ENCODE measurements at places on chromosomes 11 and 22.

GRCh38 chr11:121711939-121712338, 259.2 kb upstream of the SORL1-AS1 start:
- no peak for DNase-seq

- no peak for DNase-seq
These were observed 57.9 kb downstream of the UVRAG start for GRCh38 chr11:75872887-75873416.

- DNase-seq: no peak
These were observed 32.9 kb downstream of the OR52E1 start for GRCh38 chr11:5102246-5102645.

- DNase-seq: no peak
These were observed 1.2 kb upstream of the CASTOR1 start for GRCh38 chr22:30290342-30291057.

DNA sequence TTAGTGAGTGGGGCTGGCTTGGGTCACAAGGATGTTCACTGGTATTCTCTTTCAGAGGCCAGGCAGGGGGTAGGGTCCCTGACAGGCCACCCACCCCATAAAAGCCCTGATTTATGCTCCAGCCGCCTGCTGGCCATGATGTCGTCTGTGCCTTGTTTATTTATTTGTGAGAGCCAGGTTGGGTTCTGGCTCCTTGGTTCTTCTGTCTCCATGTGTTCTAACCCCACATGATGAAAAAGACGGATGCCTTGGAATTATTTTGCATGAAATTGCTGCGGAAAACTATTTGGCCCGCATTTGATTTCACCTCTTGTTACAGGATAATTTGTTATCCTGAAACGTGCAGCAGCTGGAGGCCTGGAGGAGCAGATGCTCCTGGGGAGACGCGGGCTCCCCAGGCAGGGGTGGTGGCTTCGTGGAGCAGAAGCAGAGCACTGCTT, 46.3 kb upstream of the WNT11 start:
- no peak for DNase-seq

DNA sequence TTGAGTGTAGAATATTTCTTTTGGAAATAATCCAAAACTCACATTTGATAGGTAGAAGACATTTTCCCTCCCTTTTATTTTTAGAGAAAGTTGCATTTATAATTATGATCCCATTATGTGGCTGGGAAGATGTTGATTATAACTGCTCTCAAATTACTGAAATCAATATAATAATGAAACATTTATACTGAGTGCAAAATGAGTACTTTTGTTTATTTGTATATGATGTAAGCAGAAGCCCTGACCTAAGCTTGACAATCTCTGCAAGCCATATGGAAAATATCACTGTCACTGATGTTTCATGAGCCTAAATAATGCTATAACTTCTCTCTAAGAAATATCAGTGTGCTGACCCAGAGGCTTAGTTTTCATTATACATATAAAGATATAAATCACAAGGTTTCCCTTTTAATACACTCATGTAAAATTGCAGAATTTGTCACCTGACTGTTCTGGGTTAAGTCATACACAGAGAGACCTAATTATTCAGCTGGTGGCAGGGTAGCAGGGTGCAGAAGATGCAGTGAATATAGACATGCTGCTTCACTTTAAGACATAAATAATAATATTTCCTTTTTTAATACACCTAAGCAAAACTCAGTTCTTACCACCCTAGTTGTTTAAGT, 99.2 kb downstream of the BBOX1 start:
- DNase-seq: no peak

- DNase-seq: no peak
These were observed 960.1 kb downstream of the NTM start for GRCh38 chr11:132330515-132330914.

- DNase-seq: no peak
These were observed 20.7 kb downstream of the SUSD2 start for GRCh38 chr22:24201681-24202614.

DNA sequence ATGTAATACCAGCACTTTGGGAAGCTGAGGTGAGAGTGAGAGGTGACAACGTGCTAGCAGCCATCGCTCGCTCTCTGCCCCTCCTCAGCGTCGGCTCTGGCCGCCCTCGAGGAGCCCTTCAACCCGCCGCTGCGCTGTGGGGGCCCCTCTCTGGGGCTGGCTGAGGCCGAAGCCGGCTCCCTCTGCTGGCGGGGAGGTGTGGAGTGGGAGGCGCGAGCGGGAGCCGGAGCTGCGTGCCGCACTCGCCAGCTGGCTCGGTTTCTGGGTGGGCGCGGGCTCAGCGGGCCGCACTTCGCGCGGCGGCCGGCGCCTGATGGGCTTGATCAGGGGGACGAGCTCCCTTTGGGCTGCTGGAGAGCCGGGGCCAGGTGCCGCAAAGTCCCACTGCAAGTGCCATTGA, 98.9 kb upstream of the UBASH3B start:
- peak; percentile 17 for DNase-seq

GRCh38 chr22:45441138-45441537, 27.6 kb downstream of the RIBC2 start:
- peak; percentile 51 for DNase-seq

DNA sequence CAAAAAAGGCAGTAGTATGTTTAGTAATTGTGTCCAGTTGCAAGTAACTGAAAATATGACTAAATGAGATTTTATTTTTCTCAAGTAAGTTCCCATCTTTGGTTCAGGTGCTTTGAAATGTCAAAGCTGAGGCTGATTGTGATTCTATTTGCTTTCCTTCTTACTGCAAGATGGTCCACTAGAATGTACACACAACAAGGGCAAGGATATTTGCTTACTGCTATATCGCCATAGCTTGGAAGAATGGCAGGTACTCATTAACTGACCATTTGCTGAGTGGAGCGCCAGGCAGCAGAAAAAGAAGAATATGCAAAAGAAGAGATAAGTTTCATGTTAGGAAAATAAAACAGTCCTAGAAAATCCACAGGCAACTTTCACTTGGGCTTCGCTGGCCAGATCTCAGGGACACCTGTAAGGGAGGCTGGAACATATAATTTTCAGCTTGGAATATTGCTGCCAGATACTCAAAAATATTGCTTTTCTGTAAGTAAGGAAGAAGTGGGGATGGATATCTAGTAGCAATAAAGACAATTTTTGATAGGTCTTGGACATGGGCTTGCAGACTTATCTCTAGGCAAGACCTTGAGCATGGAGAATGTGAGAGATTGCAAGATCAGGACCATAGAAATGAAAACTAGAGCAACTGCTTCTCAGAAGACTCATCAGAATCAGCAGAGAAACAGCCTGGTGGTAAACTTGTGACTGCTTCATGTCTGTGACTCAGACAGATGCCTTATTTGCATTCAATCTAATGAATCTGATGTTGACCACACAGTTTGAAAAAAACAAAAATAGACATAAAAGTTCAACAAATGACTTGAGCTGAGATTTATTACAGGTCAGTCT, 44.8 kb upstream of the OR9Q1 start:
- no peak for DNase-seq

DNA sequence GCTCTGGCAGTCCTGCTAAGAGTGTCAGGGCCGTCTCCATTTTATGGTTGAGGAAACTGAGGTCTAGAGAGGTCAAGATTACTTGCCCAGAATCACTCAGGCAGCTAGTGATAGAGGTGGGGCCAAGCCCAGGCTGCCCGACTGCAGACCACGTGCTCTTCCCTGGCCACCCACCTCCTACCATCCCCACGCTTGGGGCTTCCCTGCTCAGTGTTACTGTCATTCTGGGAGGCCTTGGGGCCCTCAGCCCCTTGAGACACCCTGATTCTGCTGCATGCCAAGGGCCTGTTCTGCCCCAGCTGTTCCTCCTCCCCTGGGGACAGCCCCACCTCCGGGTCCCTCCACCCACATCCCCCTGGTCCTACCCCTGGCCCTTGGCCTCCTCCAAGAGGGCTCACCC, 17.2 kb upstream of the TAB1 start:
- no peak for DNase-seq

DNA sequence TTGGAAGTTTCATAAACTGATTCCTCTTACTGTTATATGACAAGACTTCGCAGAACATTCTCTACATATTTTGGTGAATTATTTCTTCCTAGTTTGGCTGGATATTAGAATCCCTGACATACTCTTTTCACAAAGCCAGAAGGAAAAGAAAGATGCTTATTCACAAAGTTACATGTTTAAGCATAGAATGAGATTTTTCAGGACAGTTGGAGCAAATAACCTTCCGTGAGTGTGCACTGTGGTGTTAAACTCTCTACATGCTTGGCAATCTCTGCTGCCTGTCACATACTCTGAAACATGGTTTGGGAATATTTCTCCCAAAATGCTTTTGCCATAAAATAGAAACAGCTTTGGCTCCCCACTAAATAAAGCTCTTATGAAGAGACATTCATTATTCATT, 230.0 kb upstream of the MTNR1B start:
- DNase-seq: no peak

- DNase-seq: no peak
These were observed 30.0 kb downstream of the MAPK1 start for GRCh38 chr22:21837248-21837979.

- no peak for DNase-seq
These were observed 8.9 kb downstream of the MTMR2 start for GRCh38 chr11:95915051-95915450.

DNA sequence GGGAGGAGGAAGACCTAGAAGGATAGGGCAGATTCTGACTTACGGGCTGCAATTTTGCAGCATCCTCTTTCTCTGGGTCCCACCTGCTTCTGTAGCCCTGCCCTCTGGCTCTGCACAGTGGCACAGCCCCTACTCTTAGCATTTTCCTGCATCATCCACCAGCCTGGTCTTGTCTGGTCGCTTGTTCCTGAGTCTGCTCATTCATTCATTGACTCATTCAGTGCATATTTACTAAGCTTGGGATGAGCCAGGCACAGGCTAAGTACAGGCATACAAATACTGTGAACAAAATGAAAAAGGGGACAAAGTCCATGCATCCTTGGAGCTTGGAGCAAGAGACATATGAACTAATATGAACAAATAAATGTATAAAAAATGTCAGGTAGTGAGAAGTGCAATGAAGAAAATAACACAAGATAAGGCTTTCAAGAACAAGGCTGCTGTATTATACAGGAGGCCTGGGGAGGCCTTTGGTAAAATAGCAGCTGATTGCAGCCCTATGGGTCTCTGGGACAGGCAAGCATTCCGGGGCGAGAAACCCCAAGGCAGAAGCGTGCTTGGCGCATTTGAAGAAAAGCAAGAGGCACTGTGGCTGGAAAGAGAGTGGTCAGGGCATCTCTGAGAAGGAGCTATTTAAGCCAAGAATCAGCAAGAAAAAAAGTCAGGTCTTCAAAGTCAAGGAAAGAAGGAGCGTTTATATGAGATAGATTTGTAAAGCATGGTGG, 108.0 kb upstream of the ALX4 start:
- DNase-seq: no peak

DNA sequence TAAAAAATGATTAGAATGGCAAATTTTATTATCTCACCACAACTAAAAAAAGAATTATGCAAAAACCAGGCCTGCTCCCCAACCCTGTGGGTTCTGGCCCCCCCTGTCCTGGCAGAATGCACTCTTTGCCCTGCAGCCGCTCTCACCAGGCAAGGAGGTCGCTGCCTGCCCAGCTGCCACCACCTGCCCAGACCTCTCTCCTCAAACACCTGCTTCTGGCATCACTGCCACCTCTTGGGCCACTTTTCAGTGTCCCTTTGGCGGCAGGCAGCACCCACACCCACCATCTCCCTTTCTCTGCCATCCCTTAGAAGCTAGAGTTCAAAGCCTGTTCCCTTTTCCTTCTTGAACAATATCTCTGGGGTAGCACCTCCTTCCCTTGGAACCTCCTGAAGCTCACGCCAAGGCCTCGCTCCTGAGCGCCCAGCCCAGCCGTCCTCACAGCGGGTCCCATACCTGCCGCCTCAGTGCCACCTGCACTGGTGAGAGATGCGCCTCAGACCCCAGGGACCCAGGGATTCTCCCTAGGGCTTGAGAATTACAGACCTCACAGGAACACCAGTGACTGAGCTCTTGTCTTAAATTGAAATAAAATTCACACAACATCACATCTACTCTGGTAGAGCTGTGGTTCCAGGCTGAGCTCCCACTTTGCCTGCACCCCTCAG, 44.6 kb downstream of the SGSM3 start:
- DNase-seq: no peak

- no peak for DNase-seq
These were observed 282.5 kb downstream of the KCNA4 start for GRCh38 chr11:29734287-29734686.

GRCh38 chr11:76830639-76831327, 29.9 kb upstream of the ACER3 start:
- no peak for DNase-seq

DNA sequence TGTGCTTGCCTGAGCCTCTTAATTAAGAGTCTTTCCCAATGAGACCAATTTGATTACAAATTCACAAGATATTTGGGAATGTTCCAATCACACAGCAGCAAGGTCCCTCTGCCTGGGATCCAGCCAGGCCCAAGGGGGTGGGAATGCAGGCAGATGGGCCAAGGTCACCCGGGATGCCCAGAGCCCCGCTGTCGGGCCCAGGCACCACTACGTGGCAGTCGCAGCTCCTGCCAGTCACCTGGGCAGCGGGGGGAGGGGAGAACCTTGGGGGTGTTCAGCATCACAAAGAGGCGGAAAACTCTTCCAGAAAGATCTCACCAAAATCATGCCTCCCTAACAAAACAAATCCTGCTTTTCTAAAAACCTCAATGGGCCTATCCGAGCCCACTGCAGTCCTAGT, 30.9 kb downstream of the PPM1F start:
- no peak for DNase-seq

DNA sequence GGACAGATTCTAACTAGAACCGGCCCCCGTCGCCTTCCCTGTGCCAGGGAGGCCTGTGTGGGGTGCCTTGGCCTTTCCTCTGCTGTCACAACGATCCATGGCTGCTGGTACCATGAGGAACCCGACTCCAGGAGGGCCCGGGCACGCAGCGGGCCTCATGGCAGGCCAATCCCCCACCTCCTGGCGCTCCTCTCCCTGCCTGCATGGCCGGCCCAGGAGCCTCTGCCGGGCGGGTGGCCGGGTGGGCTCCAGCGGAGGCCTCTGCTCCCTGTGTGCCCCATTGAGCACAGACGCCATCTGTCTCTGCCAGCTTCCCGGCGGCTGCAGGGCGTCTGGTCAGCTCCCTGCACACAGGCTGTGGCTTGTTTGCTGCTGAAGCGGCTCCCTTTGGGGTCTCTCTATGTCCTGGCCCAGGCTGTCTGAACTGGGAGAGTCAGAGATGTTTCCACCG, 86.5 kb downstream of the MYEOV start:
- no peak for DNase-seq

GRCh38 chr22:48489551-48490499, 1337.8 kb downstream of the BRD1 start:
- no peak for DNase-seq

DNA sequence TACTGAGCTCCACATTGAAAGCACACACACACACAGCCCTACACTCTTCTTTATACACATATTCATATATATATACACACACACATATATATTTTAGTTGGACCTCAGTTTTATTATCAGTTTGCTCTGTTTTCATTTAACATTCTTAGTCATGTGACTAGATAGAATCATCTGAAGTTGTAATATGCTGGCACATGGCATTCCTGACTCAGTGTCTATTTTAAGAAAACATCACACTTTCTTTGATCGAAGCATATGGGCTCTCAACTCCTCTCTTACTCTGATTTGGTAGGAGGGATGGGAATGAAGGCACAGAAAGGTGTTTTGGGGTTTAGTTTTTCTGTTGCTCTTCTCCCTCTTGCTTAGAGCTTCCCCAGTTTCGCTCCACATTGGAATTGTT, 24.8 kb downstream of the AMOTL1 start:
- no peak for DNase-seq
